ENCODE measurements at places on chromosomes 4 and X.

DNA sequence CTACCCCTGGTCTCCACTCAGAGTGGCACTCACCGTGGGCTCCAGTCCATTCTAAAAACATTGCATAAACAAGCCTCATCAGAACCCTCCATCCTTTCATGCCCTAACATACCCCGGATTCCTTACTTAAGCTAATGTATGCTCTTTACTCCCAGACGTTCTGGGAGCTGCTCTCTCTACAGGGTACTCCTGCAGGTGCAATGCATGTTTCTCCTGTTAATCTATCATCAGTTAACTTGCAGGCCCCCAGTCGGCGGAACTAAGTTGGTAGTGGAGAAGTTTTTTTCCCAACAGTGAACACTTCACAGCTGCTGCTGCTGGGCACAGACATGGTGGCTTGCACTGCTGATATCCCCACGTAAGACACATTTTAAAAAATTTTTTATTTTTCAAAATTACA lies 161.6 kb upstream of the FAT1 start:
- no peak for DNase-seq

GRCh38 chr4:181004056-181004455 lies 1239.1 kb upstream of the TENM3 start:
- no peak for DNase-seq

- DNase-seq, result no peak
These were observed 91.6 kb downstream of the FUNDC1 start for GRCh38 chrX:44451056-44451455.

GRCh38 chrX:101813200-101813599 lies 118.6 kb downstream of the ZMAT1 start:
- DNase-seq, result no peak

DNA sequence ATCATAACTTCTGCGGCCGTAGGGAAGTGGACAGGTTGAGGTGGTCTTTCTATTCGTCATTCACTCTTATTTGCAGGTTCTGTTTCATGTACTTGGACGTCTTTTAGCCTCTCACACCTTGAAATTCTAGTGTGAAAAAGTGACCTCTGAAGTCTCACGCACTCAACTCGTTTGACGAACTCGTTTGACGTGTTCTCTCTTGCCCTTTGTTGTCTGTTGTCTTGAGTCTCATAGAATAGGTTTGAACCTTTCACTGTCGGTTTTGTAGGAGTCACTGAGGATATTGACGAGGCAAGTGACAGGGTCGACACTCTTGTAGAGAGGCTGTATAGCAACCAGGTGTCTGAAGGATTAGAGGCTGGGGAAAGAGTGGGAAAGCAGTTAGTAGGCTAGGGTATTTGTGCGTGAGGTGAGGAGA lies 1.1 kb upstream of the PGRMC2 start:
- peak; percentile 51 for DNase-seq

GRCh38 chrX:155876704-155877103 lies 4.4 kb upstream of the VAMP7 start:
- no peak for DNase-seq

DNA sequence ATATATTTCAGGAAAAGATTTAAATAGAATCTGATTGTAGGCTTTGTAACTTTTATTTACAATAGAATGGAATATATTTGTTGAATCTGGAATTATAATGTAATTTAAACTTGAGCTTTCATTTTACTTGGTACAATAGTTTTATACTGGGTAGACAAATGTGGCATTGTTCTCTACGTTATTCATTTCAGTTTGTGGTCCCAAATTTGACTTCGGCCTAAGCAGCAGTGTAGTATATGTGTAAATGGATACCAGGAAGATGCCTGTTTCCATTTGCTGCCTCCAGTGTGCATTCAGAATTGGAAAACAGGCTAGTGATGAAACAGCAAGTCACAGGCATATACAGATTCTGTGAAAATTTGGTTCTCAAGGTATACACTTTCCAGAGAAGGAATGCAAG lies 77.8 kb downstream of the CLDN22 start:
- no peak for DNase-seq

DNA sequence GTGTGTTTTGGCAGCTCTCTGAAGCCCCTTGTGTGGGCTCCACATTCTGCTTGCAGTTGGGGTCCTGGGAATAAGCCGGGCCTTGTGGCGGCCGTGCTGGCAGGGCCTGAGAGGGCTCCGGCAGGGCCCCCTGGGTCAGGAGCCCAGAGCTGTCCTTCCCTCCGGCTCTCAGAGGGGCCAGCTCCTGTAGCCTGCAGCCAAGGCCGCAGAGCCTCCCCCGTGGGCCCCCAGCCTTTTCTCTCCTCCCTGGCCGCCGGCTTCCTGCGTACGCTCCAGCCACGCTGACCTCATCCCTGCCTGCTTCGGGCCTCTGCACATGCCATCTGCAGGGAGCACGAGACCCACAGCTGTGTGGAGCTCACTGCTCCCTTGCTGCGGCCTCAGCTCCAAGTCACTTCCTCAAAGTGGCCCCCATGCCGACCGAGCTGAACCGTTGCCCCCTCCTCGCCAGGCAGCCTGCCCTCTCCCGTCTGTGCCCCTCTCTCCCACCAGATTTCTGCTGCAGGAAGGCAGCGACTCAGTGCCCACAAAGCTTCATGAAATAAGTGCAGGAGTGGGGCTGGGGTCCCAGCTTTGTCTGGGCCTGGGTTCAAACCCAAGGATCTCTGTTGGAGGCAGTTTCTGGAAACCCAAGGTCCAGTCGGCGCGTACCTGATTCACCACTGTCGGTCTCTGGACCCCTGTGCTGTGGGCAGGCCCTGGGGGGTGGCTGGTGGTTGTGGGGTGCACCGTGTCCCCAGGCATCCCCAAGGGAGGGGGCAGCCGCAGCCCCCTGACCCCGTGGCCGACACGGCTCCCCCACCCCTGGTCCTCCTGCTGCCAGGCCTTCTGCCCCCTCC lies 57.1 kb upstream of the NKX1-1 start:
- DNase-seq, result no peak

DNA sequence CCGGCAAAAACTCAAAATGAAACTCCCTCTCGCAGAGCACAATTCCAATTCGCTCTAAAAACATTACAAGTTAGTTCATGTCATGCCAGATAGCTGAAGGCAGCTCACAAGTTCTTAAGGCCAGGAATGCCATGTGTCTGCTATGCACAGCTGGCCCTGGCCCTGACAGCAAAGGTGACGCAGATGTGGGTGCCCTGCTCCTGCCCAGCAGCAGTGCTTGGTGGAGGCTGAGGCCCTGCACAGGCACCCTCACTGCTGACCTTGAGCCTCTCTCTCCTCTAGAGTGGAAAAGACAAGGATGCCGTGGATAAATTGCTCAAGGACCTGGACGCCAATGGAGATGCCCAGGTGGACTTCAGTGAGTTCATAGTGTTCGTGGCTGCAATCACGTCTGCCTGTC lies 2.9 kb downstream of the S100P start:
- DNase-seq, result no peak

DNA sequence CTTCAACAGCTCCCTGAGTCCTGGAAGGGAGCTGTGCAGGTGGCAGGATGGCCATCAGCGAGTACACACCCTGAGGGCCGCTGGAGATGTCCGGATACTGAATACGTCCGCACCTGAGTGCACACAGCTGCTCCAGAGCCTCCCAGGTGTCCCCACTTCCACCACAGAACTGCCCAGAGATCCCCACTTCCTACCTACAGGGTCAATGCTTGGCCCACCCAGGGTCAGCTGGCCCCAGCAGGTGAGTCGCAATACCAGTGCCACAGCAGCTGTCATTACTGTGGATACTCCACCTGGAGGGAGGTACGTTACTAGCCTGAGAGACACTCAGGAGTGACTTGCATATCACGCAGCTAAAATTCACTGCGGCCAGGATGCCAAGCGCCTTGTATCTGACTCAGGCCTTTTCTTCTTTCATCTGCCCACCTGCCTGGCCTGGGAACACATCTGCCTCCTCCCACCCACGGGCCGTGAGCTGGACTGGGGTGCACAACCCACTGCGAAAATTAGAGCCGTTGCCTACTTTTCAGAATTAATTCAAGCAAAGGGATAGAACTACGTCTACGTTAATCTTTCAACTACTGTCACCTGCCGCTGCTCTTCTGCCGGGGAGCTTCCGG lies 9.4 kb downstream of the C4orf50 start:
- DNase-seq, result no peak

DNA sequence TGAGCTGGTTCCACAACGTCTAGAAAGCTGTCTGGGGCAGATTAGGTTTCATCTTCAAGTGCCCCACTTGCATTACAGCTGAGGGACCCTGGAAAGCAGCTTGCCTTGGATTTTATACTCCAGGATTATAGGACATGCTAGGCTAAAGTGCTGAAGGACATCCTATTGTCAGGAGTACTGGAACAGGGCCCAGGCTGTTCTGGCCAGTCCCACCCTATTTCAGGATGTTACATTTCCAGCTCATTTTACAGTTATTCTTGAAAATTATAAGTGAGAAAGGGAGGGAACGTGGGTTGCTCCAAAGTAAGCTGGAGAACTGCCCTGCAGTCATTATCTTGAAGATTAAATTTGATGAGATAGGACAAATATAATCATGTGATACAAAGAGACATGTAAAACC lies 71.0 kb upstream of the UGT8 start:
- DNase-seq, result no peak

- DNase-seq, result no peak
These were observed 5.2 kb upstream of the RADX start for GRCh38 chrX:106606571-106606970.

DNA sequence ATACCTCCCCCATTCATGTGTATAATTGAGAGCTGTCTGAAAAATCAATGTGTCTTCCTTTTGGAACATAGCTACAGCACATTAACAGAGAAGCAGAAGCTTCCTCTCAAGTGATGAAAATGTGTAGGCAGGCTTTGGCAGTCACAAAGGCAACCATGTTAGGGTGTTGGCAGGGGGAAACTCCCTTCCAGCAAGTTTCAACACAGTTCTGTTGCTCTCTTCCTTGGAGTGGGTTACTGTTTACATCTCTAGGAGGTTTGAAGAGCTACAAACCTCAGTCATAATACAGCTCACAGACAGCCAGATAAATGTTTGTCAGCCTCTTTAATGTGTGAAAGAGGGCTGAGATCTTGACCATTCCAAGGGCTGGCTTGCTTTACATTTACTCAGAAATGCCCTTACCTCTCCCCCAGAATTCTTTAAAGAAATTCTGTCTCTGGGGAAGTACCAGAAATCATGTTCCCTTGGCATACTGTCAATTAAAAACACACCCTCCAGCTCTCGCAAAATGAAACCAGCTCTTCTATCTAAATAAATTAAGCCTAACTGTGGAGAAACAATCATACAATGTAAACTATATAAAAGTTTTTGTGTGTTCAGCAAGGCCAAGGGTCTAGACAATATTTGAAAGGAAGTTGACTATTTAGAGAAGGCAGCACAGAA lies 18.9 kb downstream of the ZBTB33 start:
- peak; percentile 30 for DNase-seq

GRCh38 chrX:3638280-3638873 lies 75.1 kb downstream of the PRKX start:
- DNase-seq, result peak; percentile 23

GRCh38 chr4:8192748-8193738 lies 6.0 kb upstream of the SH3TC1 start:
- peak; percentile 33 for DNase-seq

GRCh38 chr4:8044244-8044643 lies 104.6 kb upstream of the AFAP1 start:
- DNase-seq, result no peak

- DNase-seq, result no peak
These were observed 57.6 kb upstream of the LGI2 start for GRCh38 chr4:25088093-25088952.

DNA sequence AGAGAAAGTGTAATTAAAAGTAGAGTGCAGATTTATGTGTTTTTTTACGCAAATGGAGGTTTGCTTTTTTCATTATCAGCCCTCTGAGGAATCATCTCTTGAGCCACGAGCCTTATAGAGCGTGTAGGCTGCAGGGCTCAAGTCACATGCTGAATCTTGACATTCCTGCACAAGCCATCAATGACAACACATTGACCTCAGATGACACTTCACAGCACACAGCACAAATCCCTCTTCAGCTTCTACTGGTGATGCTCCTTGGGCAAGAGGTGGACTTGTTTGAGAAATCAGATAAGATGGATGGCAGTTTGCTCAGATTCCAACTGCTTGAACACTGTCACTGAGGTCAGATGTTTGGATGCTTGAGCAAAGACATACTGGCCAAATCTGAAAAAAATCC lies 250.6 kb downstream of the SNCA start:
- no peak for DNase-seq

DNA sequence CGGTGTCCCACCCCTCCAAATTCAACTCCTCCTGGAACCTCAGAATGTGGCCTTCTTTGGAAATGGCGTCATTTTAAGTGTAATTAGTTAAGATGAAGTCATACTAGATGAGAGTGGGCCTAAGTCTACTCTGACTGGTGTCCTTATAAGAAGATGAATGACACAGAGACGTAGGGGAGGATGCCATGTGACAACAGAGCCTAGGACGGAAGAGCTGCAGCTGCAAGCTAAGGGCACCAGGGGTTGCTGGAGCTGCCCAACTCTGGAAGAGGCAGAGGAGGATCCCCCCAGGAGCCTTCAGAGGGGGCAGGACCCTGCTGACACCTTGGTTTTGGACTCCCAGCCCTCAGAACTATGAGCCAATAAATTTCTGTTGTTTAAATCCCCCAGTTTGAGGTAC lies 115.1 kb downstream of the STK32B start:
- DNase-seq, result no peak

DNA sequence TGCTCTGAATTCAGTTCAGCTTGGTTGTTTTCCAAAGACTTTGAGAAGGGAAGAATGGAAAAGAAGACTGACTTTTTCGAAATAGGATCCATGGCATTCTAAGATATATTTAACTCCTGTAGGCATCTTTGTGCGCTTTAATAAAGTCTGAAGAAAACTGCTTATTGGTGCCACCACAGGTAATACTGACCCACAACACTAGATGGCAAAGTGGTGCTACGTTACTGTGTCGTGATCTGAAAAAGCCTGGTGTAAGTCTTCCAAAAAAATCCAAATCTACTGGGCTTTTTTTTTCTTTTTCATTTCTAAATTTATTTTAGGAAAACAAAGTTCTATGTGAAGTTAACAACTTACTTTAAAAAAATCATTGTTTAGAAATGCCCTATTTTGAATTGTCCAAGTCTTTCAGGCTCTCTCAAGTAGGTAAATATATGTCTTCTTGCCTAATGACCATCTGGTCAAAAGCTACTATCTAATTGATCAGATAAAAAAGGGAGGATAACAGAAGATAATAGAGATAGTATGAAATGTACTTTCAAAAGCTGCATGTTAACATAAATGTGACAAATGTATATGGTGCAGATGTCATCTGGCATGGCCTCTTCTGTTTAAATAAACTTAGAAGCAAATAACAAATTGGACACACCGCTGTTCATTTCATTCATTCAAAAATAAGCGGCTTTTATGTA lies 47.0 kb upstream of the MID1IP1 start:
- peak; percentile 42 for DNase-seq

DNA sequence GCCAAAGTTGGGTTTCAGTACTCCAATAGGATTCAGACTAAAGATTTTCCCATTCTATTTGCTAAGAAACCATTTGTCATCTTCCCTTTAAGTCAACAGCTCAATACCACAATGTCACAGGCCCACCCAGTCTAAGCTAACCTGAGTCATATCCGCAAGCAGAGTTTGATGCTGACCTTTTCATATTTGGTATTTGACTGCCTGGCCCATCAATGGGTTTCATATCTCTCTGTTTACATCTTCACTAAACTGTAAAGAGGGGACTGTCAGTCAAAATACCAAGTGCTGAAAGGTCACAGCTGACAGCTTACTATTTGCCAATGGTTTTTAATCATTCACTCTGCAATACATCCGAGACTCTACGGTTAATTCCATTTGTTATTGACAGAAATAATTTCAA lies 707.5 kb upstream of the ACTRT1 start:
- DNase-seq, result no peak
